ENCODE measurements at places on chromosomes 6 and 20. TPM values are rescaled to one million over a fixed set of nuclear protein-coding genes. Genes with fewer than 3 reads are reported as not detected.

LIME1 gene
- total RNA-seq, result 32.0 TPM

ADTRP gene
- total RNA-seq, result 1.3 TPM

NFKBIL1 gene
- 20.4 TPM for total RNA-seq

SAMD10 gene
- total RNA-seq, result 1.3 TPM

GABRR2 gene
- total RNA-seq, result not detected

GPX5 gene
- not detected for total RNA-seq

ENPP4 gene
- total RNA-seq, result 0.63 TPM

ZNF391 gene
- total RNA-seq, result 4.7 TPM

DEFB132 gene
- total RNA-seq, result not detected

SYNDIG1 gene
- total RNA-seq, result 2.6 TPM

GABRR1 gene
- total RNA-seq, result not detected

INSM1 gene
- total RNA-seq, result not detected

EPPIN gene
- not detected for total RNA-seq

MAS1L gene
- total RNA-seq, result not detected

KIAA0408 gene
- total RNA-seq, result 1.4 TPM

CEP250 gene
- 15.5 TPM for total RNA-seq

LINC00237 gene
- total RNA-seq, result not detected

BCL2L1 gene
- total RNA-seq, result 83.8 TPM

RCAN2 gene
- total RNA-seq, result 7.6 TPM

MUCL3 gene
- not detected for total RNA-seq

TRIM40 gene
- total RNA-seq, result not detected

TAB2 gene
- total RNA-seq, result 28.4 TPM

PNLDC1 gene
- not detected for total RNA-seq

SLC12A5 gene
- total RNA-seq, result not detected

TDRD6 gene
- total RNA-seq, result not detected

SCUBE3 gene
- 31.5 TPM for total RNA-seq

TIAM2 gene
- 5.1 TPM for total RNA-seq

All from GM23248 (cell line).